ENCODE measurements at places on chromosomes 16 and 17.

- DNase-seq, result no peak
Measured at GRCh38 chr17:46916211-46916610, 6.7 kb upstream of the GOSR2 start.

- no peak for DNase-seq
Measured at GRCh38 chr17:75849279-75849646, 5.1 kb upstream of the UNC13D start.

GRCh38 chr17:66549311-66549704 lies 246.9 kb downstream of the PRKCA start:
- no peak for DNase-seq

DNA sequence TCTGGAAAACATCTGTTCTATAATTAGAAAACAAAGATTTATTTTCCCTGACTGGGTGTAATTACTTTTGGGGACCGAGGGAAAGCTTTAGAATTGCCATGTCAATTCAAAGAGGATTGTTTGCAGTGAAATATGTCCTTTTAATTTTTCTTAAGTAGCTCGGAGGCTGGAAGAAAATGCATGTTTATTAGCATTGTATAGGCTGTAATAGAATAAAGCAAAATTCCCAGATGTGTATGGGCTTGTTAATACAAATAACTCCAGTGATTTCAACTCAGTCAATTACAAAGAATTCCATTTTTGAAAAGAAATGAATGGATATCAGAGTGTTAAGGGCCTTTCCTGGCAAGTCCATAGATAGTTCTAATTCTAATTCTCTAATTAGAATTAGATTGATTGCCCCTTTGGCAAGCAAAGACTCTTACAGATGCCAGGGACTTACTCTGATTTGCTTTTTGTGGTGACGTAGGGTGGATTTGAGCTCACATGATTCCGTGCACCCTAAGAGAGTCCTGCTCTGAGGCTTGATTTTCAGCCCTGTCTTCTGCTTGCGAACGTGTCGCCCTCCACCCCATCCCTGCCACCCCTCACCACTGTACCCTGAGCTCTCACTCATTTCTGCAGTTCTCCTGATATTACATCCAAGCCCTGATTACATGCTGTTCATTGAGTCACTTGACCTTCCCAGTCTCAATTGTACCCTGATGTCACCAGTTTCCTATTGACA lies 70.0 kb upstream of the FAM20A start:
- DNase-seq, result no peak

DNA sequence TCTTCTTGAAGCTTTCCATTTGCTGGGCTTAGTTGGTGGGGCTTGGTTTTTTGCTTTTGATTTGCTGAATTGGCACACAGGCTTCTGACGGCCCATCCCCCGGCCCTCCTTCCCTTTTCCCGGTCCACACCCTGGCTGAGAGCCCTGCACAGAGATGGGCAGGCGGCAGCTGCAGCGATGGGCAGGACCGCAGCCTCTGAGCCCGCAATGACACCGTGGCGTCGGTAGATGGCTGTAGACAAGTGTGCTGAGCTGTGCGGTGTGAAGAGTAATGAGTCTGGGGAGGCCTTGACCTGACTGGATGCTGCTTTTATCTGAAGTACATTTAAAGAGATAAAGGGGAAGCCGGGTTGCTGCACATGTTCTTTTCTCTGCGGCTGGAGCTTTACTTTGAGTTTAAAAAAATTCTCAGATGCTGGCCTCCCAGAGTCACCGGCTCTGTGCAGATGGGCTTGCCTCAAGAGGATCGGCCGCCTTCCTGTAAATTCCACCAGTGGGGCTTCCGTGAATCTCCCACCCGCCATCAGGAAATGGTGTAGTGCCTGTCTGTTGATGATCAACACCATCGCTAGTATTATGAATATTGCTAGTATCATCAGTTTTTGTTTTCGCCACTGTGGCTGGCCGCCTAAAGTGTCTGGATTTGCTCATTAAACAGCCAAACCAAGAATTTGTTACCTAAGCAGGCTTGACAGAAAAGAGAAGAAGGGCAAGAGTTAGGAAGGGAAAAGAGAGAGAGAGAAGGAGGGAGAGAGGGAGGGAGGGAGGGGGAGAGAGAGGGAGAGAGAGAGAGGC lies 245.6 kb upstream of the RBFOX1 start:
- DNase-seq, result no peak

GRCh38 chr17:8080208-8080798 lies 7.2 kb downstream of the ALOX12B start:
- DNase-seq, result peak; percentile 3

- no peak for DNase-seq
Measured at GRCh38 chr17:33922971-33923370, 332.1 kb upstream of the CCL2 start.

- DNase-seq, result no peak
Measured at GRCh38 chr16:78976212-78976611, 624.3 kb downstream of the MAF start.

GRCh38 chr17:65065906-65066305 lies 9.4 kb upstream of the GNA13 start:
- DNase-seq, result no peak

GRCh38 chr17:82463391-82463790 lies 4.8 kb downstream of the NARF start:
- DNase-seq, result no peak

DNA sequence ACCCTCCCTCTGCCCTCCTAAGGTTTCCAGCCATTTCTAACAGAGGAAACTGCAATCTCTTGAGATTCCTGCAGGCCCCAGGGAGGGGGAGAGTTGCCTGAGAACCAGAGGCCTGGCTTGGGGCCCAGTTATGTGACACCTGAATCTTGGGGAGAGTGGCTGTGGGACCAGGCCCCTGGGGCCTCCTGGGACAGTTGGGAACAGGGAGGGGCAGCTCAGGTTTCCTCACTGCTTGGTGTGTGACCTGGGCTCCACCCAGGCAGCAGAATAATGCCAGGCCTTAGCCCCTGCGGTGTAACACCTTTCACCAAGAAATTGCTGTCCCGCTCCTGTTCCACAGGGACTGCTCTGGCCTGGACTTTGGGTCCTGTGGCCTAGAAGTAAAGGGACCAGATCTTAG lies 44.3 kb upstream of the CRHR1 start:
- DNase-seq, result no peak

DNA sequence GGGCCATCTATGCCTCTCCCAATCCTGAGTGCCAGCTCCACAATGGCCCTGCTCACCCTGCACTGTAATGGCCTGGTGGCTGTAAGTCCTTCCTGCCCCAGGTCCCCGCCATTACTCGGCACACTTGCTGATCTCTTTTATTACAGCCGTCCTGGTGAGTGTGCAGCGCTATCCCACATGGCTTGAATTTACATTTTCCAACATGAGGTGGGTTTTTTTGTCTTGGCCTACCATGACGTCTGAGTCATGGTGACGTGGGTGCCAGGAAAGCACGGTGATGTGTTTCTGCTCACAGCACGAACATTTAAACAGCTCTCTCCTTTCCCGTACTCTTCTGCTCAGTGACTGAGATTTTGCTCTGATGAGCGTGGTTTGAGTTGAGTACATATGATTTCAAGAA lies 55.2 kb upstream of the FOXF1 start:
- no peak for DNase-seq

GRCh38 chr17:7460850-7461660 lies 16.2 kb downstream of the CHRNB1 start:
- DNase-seq, result no peak

DNA sequence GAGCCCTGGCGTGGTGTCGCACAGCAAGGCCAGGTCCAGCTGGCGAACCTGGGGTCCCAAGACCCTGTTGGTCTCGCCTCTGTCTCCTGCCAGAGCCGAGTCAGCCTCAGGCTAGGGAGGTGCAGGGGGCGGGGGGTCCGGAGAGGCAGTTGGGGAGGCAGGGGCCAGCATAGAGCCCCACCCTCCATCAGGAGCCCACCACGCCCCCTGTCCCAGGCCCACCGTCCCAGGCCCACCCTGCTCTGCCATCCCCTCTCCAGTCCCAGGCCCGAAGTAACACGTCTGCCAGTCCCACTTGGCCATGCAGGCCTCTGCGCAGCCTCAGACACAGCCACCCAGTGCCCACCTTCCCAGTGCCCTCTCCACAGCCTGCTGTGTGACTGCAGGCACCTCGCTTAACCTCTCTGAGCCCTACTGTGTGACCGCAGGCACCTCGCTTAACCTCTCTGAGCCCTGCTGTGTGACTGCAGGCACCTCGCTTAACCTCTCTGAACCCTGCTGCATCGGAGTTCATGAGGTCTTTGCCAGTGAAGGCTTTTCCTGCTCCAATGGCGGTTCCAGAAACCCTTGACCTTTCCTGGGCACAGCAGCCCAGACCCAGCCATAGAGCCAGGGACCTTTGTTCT lies 29.3 kb downstream of the ZNF469 start:
- no peak for DNase-seq

DNA sequence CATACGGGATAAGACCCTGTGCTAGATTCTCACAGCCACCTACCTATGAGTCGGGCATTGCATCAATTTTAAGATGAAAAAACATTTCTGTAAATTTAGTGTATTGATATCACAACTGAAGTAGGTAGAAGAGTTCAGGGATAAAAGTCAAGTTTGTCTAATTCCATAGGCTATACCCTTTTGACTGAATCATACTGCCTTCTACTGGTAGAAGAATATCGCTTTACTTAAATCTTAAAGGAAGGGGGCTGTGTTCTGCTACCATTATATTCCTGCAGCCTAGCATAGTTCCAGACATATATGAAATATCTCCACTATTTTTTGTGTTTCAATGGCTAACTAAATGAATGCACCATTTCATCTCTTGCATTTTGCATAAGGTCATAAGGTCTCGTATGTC lies 1128.6 kb downstream of the CDH8 start:
- no peak for DNase-seq

- DNase-seq, result no peak
Measured at GRCh38 chr17:77424585-77425344, 284.0 kb downstream of the SEC14L1 start.

DNA sequence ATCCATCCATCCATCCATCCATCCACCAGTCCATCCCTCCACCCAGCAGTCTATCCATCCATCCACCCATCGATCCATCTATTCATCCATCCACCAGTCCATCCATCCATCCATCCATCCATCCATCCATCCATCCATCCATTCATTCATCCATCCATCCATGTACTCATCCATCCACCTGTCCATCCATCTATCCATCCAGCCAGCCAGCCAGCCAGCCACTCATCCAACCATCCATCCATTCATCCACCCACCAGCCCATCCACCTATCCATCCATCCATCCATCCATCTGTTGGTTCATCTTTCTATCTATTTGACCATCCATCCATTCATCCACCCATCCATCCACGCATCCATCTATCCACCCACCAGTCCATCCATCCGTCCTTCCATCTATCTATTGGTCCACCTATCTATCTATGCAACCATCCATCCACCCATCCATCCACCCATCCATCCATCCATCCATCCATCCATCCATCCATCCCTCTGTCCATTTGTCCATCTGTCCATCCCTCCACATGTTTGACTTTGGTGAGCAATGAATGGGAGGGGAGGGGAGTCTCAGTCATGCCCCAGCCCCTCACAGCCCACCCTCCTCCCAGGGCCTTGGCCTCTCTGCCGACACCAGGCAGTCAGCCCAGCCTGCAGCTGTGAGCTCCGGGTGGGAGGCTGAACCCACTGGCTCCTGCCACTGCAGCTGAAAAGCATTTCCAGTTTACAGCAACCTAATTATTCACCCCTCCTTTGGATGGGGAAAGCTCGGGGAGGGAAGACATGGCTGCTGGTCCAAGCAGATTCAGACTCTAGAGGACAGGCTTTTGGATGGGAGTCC lies 38.1 kb upstream of the SSTR5 start:
- no peak for DNase-seq

- DNase-seq, result no peak
Measured at GRCh38 chr16:29984764-29985147, 10.7 kb downstream of the HIRIP3 start.

GRCh38 chr17:28624148-28624547 lies 10.2 kb upstream of the RSKR start:
- no peak for DNase-seq

GRCh38 chr17:57114085-57114673 lies 29.1 kb downstream of the AKAP1 start:
- DNase-seq, result peak; percentile 76
